Frontal cortex (tissue), 4 donors: ENCODE measurements at places on chromosomes 5 and 9.

DNA sequence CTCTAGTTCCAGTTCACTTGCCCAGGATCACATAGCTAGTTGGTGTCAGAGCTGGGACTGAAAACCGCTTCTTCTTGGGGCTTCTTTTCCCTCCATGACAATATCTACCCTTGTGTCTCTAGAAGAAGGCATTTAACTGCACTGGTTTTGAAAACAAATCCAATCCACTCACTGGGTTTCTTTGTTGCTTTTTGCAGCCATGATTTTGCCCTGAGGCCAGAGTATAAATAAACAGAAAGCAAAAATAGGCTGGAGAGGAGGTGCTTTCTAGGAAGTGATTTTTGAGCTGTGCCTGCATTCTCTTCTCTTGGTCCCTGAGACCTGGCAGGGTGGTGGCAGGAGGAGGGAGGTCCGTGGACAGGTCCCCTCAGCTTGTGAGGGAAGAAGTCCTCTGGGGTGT is 6.9 kb upstream of the TRIO start:
- no peak for DNase-seq

- DNase-seq: no peak
These were observed 81.0 kb downstream of the ARHGEF28 start for GRCh38 chr5:73706963-73707362.

DNA sequence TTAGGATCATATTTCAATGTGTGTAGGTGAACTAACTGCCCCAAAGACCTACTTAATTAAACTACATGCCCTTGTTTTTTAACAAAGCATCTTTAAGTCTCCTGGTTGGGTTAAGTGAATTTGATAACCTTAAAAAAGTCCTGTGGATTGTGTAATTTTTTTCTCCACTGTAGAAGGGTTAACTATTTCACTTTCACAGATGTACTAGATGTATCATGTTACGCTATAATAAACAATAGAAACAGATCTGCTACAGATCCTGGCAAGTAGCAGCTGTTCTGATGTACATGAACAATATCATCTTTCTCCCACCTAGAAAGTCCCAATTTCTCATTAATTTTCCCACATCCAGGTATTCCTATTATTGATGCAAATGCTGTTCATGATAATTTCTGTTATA is 18.9 kb downstream of the KIF24 start:
- no peak for DNase-seq

GRCh38 chr5:171308453-171309275 is at the start of gene TLX3:
Gene TLX3 (plus strand): TSS chr5:171309248. CDS start chr5:171309366, 118 bp downstream.
- peak; percentile 50 for DNase-seq

- no peak for DNase-seq
These were observed 61.2 kb upstream of the TAF11L2 start for GRCh38 chr5:17436761-17437221.

DNA sequence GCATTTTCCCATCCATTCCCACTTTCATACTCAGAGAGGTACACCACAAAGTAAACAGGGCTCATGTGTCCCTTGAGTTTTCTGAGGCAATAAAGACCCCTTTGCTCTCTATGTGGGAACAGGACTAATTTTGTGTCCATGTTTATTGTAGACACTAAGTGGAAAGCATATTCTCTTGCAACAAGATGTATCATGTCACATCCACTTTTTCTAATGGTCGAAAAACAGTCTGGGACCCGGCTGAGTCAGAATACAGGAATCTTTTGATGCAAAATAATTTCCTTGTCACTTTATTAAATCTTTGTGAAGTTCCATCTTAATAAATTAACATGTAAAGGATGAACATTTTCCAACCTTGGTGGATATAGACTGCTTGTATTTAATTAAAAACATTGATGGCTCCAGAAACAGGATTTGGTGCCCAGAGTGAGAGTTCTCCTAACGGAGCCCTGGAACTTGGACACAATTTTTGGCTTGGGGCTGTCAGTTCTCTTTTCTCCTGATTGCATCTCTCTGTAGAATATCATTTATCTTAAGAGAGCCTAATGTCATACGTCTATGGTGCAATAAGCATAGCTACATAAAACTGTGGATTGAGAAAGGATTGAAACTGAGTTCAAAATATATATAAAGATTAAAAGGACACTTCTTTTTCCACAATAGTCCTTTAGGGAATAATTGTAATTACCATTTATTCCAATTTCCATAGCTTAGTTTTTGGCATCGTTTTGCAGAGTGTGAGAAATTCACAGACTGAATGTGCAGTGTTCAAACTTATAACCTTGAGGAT is 1116.7 kb upstream of the SEMA6A start:
- no peak for DNase-seq

DNA sequence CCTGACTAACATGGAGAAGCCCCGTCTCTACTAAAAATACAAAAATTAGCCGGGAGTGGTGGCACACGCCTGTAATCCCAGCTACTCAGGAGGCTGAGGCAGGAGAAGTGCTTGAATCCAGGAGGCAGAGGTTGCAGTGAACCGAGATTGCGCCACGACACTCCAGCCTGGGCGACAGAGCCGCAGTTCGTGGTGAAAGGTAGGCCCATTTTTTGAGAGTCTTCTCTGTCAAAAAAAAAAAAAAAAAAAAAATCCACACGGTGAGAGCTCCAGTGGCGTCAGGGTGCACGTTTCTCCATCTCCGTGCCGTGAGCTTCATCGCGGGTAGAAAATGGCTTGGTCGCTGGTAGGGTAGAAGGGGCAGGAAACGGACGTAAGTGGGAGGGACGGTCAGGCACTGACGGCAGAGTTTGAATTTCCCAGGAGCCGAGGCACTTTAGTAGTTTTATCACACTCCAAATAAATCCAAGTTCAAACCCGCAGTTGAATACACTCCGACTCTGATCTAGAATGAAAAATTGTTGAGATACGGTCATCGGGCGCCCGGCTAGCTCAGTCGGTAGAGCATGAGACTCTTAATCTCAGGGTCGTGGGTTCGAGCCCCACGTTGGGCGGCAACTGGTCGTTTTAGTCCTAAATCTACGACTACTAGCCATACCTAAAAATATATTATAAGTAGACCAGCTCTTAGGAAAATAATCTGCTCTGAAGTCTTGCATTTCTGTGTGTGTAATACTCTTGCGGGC is 2.4 kb upstream of the TRIM7 start:
- DNase-seq: no peak

- peak; percentile 14 for DNase-seq
These were observed 123.6 kb downstream of the INVS start for GRCh38 chr9:100222674-100223073.

DNA sequence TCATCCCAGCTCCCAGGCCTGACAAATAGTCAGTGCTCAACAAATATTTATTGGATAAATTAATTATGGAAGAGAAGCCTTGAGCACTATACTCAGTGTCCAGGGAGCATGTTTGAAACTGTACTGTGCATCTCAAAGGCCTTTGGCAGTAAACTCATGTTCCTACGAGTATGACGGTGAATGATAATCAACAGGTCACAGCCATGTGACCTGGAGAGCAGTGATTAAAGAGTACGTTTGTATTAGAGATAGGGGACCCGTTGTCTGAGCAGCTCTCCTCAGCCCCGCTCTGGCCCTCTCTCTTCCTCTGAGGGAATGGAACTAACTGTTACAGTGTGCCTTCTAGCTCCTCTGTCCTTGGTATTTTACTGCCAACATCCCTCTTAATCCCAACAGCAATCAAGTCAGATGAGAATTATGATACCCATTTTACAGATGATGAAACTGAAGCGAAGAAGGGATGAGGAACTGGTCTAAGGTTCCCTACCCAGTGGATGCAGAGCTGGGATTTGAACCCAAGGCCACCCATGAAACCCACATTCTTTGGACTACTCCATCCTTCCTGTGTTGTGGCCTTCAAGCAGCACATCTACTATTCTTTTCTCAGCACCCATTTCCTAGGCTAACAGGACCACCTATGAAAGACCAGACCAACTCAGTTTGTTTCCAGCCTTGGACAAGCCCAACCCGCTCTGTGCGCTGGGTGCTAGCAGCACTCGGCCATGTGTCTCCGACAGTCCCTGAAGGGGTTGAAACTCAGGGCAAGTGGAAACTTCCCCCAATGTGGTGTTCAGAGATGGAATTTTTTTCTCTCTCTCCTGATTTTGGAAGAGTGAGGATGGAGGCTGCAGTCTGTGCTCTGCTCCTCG is 34.9 kb downstream of the SPRY4 start:
- DNase-seq: no peak

- DNase-seq: no peak
These were observed 75.1 kb upstream of the FSTL4 start for GRCh38 chr5:133687212-133688061.

DNA sequence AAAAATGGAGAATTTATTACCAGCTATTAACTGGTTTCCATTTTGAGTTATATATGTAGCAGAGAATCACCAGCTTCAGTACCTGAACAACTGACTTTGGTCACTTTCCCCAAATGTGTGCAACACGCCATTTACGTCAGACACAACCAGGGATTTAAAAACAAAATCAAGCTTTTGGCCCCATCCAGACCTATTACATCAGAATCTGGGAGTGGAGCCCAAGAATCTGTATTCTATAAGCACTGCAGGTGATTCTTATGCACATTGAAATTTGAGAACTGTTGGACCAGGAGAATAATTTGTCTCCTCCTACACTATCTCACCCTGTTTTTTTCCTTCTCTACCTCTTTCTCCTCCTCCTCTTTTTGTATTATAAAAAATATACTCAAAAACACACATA is 295.9 kb downstream of the PRELID2 start:
- DNase-seq: no peak

- no peak for DNase-seq
These were observed 45.2 kb downstream of the NEK6 start for GRCh38 chr9:124302921-124303320.

DNA sequence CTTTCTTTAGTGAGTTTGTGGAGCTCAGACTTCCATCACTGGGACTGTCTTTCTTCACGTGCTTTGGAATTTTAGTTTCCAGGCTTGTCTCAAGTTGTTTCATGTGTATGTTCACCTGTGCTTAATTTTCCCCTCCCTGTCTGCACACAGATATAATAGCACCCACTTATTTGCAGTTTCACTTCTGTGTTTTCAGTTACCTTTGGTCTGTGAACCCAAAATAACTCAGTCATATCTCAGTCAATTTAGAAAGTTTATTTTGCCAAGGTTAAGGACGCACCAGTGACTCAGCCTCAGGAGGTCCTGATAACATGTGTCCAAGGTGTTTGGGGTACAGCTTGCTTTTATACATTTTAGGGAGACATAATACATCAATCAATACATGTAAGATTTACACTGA is 330.4 kb downstream of the ICE1 start:
- DNase-seq: no peak

DNA sequence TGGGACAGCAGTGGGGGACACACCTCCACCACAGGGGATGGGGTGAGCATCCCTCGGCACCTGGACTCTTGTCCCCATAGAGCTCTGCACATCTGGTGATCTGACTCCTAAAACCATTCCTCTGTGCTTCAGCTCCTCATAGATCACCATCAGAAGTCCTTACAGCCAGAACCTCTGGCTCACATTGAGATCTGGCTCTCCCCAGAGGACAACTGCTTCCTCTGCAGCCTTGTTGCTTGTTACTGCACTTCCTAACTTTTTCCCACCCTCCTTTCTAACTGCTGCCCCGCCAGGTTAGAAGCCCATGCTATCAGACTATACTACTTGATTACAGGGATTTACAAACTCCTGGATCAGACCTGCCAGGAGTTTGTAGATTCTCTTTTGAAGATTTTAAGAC is 64.5 kb downstream of the ARSB start:
- no peak for DNase-seq

DNA sequence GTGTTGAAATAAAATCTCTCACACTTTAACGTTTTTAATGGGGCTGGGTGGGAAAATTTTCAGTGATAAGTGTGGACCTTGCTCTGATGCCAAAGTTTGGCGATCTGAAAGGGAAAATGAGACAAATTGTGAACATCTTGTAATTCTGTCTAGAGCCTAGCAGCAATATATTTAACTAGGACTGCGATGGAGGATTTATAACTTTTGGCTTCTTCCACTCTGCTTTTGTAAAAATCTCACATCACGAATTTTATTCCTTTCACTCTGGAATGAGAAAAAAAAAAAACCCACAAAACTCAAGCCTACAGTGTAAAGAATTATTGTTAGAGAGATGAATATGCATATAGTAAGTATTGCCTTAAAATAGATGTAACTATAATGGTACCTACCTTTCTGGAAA is 19.9 kb downstream of the CCNH start:
- DNase-seq: no peak

DNA sequence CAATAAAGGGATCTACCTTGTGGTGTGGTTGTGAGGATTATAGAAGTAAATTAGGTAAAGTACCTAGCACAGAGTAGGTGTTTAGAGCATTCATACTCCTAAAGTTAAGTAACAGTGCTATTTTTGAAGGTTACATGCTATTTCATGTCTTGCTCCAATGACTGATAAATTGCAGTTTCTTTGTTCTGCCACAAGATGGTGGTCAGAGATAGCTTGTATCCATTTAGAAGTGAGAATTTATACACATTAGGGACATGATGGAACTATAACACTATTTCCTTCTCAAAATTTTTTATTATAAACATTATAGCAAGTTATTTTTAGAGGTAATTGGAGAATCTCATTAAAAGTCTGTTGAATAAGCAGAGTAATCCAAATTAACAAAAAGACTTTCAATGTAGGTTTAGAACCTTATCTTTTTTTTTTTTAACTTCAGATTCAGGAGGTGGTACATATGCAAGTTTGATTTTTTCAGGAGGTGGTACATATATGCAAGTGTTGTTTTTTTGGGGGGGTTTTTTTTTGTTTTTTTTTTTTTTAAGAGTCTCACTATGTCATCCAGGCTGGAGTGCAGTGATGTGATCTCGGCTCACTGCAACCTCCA is 17.1 kb downstream of the MTREX start:
- no peak for DNase-seq
